Dorsolateral prefrontal cortex (tissue), 122 donors: ENCODE measurements at places on chromosomes 12 and 14.

GRCh38 chr12:116011217-116011616, 266.3 kb downstream of the MED13L start:
- no peak for DNase-seq

- DNase-seq, result no peak
These were observed 9.7 kb downstream of the AQP6 start for GRCh38 chr12:49982246-49983087.

DNA sequence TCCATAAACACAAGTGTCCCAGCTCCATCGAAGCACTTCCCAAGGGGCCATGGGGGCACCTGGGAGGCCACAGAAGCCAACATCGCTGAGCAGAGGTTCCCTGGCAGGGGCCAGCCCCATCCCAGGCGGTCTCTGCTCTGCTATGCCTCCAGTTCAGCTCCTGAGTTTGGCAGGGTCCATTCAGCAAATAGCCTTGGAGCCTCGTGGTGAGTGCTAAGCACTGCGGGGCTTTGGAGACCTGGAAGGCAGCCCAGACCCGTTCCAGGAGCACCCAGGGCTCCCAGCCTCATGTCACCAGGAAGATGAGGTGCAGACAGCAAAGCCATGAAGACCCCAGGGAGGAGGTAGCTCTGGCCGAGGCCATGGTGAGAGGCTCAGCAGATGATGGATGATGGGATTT, 109.5 kb downstream of the LGMN start:
- no peak for DNase-seq

- peak; percentile 17 for DNase-seq
These were observed 266.0 kb downstream of the ALG10 start for GRCh38 chr12:34287986-34288962.

- no peak for DNase-seq
These were observed 353.2 kb downstream of the ZFP36L1 start for GRCh38 chr14:68439676-68440075.

DNA sequence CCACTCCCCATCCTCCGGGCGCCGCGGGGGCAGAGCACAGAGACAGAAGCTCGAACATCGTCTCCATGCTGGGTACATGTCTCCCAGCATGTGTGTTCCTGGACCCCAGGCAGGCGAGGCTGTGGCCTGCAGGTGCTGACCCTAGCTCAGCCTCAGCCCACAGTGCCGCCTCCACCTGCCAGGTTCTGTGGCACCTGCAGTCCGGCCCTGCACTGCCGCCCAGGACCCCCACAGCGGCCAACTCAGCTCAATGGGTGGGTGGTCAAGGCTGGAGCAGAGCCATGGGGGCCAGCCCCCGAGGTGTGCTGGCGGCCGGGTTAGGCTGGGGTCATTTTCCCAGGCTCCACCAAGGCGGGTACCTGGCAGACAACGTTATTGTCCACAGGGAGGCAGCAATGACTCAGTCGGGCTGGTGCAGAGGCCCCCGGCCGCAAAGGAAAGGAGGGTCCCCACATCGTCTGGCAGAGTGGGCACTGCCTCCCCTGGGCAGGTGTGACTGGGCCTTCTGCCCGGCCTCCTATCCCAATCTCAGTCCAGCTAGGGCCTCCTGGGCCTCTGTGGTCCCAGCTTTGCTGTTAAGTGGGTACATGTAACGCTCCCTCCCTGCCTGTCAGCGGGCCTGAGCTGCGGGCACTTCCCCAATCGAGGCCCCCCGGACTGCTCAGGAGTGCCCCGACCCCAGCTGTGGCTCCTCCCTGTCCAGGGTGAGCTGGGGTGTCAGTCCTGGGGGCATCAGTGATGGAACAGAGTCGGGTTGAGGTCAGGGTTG, 20.2 kb upstream of the NUDT14 start:
- no peak for DNase-seq

- no peak for DNase-seq
These were observed 3.8 kb downstream of the GPD1 start for GRCh38 chr12:50107416-50108268.

DNA sequence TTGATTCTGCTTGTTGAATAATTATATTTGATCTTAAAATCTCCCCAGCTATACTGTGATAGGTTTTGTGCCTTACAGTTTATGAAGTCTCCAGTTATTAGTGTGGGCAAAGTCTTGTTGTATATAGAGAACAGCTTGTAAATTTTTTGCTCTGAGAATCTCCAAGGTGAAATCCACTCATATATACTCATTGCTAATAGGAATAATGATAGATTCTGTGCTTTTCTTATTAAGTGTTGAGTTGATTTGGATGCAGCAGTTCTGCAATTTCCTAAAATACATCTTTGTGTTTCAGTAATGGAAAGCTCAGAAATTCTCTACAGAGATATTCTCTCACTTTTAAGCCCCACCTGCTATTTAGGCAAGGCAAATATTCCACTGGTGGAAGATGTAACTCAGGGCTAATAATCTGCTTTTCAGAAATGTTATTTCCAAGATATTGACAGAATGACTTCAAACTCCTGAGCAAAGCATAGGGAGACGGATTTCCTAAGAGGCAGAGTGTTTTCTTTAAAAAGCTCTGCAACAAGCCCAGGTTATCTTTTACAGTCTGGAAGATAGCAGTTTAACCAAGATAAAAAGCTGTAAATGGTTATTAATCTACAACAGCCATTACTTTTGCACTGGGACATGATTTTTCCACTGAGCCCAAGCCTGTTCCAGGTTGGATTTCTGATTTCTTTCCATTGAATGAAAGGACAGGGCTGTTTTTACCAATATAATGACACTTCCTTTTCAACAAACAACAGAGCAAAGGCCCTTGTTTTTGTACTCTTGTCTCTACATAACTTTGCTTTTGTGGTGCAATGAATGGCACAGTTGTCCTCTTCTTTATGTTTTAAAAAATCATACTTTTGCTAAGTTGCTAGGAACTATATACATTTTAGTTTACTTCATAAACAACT, 239.9 kb upstream of the ATP2B1 start:
- DNase-seq, result no peak

DNA sequence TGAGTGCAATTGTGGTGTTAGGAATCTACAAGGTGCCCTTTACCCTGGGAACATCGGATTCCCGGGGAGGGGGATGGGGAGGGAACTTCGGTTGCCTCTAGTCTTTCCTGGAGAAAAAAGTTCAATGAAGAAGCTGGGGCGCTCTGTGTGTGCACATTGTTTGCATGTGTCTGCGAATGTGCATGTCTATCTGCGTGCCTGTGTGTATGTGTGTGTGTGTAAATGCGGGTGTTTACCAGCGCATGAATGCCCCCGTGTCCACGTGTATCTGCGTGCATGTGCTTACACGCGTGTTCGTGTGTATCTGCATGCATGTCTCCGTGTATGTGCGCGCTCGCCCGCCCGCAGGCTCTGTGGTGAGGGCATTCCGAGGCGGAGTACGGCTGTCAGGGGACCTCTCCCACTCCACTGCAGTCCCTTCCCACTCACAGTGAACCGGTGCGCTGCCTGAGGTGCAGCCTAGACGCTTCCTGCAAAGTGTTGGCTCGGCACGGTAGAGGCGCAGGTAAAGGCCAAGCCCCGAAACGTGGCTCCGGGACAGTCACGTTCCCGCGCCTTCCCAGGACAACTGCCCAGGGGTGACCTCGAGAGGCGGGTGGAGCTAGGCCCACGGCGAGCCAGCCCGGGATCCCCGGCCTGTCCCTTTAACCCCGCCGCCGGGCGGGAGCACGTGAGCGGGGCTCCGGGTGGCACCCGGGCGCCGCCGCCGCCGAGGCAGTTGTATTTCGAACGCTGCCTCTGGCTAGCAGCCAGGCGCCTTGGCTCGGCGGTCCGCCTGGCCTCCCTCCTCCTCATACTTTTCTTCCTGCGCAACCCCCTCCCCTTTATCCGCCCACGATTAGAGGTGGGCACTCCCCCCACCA, 539 bp upstream of the HMGA2 start:
- no peak for DNase-seq

DNA sequence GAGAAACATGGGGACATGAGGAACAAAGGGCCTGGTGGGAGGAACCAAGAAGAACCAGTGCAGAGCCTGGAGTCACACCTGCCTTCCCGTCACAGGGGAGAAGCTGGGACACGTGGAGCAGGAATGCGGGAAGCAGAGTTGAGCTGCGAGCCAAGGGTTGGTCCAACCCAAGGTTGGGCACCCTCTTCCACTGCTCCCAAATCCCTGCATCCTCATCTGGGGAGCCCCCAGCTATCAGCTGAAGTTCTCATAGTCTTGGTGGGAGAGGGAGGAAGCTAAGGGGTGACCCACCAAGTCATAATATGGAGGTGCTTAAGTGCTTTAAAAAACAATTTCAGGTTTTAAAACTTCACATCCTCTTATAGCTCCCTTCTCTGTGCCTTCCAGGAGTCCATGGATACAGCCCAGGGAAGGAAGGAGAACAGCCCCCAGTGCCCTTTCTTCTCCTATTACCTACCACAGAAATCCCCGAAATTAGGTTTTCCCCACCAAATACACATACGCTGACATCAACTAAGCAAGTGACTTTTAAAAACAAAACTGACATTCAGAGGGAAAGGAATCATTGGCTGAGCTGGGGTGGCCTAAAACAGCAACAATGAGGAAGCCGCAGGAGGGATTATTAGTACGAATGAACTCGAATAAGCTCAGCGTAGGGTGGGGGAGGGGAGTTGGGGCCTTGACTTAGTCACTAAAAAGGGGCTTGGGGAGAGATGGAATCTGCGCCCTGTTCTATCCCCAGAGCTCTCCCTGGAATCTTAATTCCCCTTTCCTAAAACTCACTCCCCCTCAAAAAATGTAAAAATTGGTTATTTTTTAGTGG, 4.5 kb downstream of the MYL6 start:
- DNase-seq, result no peak

DNA sequence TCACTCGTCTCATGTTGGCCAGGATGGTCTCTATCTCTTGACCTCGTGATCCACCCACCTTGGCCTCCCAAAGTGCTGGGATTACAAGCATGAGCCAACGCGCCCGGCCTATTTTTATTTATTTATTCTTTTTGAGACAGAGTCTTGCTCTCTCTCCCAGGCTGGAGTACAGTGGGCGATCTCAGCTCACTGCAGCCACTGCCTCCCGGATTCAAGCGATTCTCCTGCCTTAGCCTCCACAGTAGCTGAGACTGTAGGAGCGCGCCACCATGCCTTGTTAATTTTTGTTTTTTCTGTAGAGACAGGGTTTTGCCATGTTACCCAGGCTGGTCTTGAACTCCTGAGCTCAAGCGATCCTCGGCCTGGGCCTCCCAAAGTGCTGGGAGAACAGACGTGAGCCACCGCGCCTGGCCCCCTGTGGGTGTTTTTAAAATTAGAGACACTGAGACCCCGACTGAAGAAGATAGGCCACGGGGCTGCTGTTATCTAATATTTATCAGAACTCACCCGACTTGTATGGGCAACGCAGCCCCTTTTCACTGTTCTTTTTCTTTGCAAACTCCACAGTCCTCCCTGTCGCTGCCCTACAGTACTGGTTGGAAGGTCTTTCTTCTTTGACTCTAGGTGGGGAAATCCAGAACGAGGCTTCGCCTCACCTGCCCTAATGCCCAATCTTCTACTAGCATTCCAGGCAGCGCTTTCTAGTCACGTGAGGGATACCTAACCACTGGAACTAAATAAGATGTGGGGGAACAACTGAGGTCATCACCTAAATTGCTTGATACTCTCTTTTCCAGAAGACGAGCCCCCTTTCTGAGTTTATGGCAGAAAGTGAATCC, 1.4 kb upstream of the GABARAPL1 start:
- no peak for DNase-seq

- DNase-seq, result no peak
These were observed 62.6 kb upstream of the VASH1 start for GRCh38 chr14:76698631-76699030.

DNA sequence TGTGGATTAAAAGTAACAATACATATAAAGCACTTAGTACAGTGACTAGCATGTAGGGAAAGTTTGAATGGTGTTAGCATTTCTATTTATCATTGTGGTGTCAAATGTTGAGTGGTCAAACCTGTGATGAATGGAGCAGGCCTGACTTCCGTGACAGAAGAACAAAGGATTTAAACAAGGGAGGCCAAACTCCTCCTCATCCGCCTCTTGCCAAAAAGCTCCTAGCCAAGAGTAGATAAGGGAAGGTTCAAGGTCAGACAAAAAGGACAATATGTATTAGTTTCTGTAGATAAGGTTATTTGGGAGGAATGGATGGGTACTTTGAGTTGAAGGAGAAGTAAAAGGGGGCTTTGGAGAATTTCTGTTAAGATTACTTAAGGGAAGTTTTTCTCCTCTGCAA, 6.5 kb downstream of the RNASE7 start:
- no peak for DNase-seq

DNA sequence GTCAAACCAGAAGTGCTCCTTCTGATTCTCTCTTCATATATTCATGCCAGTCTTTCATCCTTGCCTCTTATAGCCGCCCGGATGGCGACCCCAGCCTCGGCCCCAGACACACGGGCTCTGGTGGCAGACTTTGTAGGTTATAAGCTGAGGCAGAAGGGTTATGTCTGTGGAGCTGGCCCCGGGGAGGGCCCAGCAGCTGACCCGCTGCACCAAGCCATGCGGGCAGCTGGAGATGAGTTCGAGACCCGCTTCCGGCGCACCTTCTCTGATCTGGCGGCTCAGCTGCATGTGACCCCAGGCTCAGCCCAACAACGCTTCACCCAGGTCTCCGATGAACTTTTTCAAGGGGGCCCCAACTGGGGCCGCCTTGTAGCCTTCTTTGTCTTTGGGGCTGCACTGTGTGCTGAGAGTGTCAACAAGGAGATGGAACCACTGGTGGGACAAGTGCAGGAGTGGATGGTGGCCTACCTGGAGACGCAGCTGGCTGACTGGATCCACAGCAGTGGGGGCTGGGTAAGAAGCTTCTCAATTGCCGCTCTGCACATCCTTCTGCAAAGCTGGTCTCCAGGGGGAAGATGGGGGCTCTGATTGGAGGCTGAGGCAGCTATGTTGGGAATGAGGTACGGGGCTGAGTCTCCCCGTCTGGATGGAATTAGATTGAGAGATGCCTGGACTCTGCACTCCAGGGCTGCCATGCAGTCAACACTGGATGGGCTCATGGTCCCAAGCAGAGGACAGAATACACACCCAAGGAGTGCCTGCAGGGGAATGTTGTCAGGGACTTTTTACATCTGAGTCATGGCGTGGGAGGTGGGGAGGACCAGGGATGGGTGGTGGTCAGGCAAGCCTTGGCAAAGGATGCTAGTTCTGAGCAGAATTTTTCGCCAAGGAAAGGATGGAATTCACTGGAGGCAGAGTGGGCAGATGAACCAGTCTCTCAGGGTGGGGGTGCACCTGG, 1.3 kb downstream of the BCL2L2 start:
- DNase-seq, result no peak

DNA sequence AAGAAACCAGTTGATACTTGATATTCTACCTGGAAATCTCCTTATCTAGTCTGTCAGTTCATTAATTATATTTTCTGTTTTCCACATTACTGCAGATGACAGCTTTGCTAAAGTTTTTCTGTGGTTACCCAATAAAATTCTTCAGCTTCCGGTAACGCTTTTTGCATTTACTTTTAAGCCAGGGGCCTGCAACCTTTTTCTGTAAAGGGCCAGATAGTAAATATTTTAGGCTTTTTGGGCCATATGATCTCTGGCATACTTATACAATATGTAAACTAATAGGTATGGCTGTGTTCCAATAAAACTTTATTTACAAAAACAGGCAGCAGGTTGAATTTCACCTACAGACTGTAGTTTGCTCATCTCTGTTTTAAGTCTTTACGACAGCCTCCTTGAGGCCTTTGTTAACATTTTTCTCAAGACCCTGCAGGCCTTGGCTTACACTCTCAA, 48.3 kb downstream of the SPATS2 start:
- no peak for DNase-seq
